ENCODE measurements at places on chromosomes 5 and 9.

DNA sequence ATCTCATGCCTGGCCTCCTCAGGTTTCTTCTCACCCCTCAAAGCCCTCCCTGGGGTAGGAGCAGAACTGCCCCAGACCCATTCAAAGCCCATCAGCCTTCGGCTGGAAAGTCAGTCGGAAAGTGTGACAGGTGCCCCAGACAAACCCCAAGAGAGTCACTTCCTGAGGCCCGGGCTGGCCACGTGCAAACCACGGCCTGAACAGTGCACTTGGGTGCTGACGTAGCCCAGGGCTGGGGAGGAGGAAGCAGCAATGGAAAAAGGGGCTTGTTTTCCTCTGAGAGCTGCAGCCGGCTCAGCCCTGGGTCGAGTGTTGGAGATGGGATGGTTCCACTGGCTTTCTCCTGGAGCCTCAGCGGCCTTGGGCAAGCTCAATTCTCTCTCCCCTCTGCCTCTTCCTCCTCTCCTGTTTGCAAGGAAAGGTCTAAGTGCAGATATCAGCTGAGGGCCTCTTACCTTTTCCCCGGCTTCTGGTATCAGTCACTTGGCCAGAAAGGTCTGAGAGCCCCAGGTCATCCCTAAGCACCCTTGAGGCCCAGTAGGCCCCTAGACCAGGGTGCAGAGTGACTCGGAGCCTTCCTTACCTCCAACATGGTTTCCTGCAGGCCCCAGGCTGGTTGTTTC is 5.9 kb upstream of the EGR1 start:
- peak; percentile 70 for DNase-seq

DNA sequence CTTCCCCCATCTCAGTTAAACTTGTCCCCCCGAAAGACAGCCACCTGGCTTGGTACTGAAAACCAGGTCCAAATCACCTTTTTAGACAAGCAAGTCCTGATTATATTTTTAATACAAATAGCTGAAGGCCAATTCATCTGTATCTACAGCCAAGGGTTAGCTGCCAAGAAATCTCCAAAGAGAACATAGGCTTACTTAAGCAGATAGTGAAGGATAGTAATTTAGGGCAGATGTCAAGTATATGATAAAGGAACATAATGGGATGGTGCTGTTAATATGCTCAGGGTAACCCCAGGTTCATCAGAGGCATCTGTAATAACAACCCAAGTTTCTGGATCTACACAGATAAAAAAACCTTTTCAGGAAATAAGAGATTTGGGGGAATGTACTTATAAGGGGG is 133.0 kb downstream of the EBF1 start:
- DNase-seq, result no peak

GRCh38 chr9:99634186-99634585 is 187.5 kb upstream of the NR4A3 start:
- no peak for DNase-seq

- DNase-seq, result no peak
These were observed 16.6 kb upstream of the S1PR3 start for GRCh38 chr9:88974641-88975040.

- no peak for DNase-seq
These were observed 15.8 kb downstream of the NDST1 start for GRCh38 chr5:150523472-150524350.

DNA sequence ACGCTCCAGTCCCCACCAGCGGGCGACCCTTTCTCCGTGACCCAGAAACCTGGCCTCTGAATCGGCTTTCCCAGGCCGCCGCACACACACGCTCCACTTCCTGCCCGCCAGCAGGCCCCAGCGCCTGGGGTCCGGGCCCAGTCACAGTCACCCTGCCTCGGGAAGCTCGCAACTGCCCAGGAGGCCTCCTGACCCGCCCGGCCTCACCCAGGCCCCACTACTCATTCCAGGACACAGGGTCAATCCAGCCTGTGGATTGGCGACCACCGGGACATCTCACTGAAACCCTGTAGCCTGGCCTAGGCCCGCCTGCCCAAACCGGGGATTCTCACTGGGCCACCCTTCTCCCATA is 2.7 kb upstream of the IRX4 start:
- no peak for DNase-seq

GRCh38 chr5:150134198-150134588 is 21.5 kb downstream of the PDGFRB start:
- no peak for DNase-seq

DNA sequence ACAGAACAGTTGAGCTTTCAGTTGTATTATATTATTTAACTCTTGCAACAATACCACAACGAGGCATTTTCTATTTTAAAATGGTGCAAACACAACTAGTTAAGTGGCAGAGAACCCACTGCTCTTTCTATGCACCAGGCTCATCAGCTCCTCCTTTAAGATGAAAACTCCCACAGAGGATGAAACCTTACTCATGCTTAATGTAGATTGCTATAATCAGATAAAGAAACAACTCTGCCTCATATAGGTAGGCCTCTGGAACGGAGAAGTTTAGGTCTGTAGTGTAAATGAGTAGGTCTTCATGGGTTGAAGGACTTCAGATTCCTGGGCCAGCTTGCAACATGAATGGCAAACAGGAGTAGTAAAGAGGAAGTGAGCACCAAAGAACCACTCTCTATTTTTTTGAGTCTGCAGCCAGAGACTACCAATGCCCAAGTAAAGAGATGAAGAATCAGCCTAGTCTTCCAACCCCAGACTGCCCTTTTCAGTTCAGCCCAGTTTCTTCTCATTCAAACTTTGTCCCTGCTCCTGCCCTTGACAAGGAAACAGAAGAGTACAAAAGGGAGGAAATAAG is 33.9 kb downstream of the HACD4 start:
- DNase-seq, result no peak

DNA sequence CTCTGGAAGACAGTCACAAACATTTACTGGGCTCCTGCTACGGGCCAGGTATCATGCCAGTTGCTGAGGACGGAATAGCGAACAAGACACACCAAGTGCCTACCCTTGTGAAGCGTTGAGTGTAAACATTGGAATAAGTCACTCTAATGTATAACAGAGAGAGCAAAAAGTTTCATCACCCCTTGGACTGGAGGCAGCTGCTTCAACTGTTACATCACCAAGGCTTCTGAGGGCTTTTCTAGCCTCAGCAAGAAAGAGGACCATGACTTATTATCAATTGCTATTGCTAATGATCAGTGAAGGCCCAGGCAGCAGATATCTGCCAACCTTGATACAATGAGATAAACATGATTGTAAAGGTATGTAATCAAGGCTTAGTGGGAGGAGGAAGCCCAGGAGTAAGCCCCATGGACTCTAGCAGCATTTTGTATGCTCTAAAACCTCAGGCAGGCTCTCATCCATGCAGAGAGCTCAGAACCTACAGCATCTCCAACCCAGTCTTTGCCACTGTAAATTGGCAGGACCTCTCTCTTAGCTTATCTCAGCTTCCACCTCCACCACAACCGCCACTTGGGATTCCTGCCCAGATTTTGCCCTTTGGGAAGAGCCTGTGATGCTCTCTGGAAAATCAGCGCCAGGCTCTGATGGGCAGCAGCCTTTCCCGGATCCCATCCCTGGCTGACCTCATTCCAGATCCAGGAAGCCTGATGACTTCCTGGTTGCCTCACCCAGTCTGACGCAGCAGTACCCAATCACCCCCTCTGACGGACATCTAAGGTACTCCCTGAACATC is 54.5 kb downstream of the ADAM19 start:
- no peak for DNase-seq

DNA sequence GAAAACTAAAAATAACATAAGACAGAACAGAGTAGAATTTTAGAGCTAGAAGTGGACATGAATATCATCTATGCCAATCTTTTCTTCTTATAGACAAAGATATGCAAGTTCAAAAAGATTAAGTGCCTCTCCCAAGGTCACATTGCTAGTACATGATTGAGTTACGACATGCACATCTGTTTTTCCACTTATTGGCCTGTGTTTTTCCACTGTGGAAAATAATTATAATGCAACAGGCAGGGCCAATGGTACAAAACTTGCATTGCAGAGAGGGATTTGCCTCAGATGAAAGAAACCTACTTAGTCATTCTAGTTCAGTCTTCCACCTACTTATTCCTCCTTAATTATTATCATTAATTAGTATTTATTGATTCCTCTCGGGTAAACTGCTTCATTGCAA is 407.8 kb upstream of the SGCD start:
- no peak for DNase-seq

- DNase-seq, result peak; percentile 25
These were observed 25.1 kb upstream of the CD180 start for GRCh38 chr5:67221487-67222242.

DNA sequence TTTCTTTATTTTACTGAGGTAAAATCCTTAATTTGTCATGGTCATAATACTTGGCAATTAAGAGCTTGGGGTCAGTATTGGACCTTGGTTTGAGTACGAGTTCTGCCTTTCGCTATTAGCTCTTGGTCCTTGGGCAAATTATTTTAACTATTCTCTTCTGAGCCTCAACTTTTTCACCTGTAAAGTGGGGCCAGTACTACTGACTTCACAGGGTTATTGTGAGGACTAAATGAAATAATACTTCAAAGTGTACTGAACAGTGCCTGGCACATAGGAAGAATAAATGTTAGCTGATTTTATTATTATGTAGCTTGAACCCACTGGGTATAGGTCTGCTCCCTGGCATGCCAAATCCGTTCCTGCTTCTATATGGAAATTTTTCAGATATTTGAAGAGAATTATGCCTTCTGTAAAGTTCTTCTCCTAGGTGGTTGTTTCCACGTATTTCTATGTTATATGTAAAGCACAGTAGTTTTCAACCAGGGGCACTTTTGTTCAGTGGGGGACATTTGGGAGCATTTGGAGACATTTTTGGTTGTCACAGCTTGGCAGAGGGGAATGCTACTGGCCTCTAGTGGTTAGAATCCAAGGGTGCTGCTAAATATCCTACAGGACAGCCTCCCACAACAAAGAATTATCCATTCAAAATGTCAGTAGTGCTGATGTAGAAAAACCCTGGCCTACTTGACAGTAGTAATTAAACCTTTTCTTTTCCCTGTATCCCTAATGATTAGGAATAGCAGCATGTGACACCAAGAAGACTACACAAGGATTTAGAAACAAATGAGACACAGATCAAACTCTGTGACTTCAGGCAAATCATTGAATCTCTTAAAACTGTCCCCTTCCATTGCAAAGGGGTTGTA is 4.5 kb downstream of the RCL1 start:
- no peak for DNase-seq

GRCh38 chr5:148830211-148830610 is 3.8 kb downstream of the ADRB2 start:
- no peak for DNase-seq

- no peak for DNase-seq
These were observed 57.2 kb upstream of the ZFAND5 start for GRCh38 chr9:72422214-72422613.

DNA sequence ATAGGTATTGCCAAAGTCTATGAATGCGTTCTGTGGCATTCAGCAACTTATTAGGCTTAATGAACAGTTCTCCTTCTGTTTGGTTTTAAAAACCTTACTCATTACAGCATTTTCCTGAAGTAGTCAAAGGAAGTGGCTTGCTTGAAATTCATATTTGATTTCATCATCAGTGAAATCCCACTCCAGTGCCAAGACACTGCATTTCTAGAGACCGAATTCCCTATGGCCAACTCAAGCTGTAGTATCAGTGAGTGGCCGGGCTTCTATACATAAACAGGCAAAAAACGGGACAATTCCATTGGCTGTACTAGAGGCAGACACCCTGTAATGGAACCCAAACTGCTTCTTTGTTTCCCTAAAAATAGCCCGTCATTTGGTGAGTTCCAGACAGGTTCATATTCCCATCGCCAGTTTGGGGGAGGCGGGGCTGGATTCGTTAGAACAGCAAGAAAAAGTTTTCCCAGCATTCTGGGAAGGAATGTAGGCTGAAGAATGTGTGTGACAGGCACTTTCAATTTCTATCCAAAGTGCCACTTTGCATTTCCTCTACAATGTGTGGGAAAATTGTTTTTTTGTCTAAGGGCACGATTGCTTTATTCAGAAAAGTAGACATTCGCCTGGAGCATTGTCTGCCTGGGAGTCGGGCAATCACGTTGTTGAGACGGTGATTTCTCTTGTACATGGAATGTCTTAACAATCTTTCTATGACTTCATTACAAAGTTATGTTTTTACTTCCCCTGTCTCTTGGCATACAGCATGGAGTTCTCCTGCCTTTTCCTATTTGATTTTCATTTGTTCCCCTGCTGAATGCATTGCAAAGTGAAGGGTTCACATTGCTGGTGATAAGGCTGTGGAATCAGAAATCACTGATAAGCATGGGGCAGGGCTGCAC is 141.8 kb upstream of the MAST4 start:
- DNase-seq, result no peak

- no peak for DNase-seq
These were observed 75.2 kb downstream of the TENT4A start for GRCh38 chr5:6788439-6788838.

DNA sequence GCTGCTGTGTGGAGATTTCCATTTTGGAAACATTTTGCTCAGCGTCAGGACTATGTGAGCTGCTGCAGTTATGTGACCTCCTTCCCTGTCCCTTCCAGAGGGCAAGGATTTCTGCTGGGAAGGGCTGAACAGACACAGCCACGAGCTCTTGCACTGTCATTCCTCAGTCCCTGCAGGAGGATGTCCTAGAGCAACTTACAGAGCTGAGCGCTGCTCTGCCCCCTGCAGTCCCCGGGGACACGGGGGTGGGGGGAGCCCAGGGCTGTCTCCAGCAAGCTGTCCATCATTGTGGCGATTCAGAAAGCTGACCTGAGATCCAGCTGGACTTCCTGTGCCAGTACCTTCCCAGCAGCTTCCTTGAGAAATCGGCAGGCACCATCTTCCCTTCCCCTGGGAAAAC is 28.0 kb upstream of the MAP1B start:
- no peak for DNase-seq

GRCh38 chr9:88741335-88741734 is 206.4 kb downstream of the NXNL2 start:
- DNase-seq, result no peak

- no peak for DNase-seq
These were observed 207.1 kb downstream of the DCP2 start for GRCh38 chr5:113183694-113184093.

GRCh38 chr9:18822850-18823249 is 210.2 kb downstream of the SAXO1 start:
- no peak for DNase-seq

- DNase-seq, result no peak
These were observed 1440.8 kb upstream of the ACO1 start for GRCh38 chr9:30943446-30944224.

DNA sequence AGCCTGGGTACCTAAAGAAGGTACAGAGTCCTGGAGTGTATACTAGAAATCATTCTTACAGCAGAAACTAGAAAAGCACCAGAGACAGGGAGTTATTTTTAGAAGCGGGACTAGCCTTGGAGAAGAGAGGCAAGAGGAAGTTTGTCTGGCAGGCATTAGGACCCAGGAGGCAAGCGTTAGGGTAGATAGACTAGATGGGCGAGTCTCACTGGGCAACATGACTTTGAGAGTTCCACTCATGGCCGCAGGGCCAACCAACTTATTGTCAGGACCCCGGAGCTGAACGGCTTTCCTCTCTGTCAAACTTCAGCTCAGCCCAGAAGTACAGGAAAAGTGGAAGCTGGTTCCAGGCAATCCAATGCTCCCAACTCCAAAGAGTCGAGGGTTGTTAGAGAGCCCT is 34.1 kb upstream of the NPR3 start:
- DNase-seq, result no peak

GRCh38 chr5:15371184-15371583 is 128.8 kb upstream of the FBXL7 start:
- no peak for DNase-seq

- no peak for DNase-seq
These were observed 382.0 kb downstream of the CDH12 start for GRCh38 chr5:22471154-22471553.
